ENCODE measurements at places on chromosomes 1 and 21.
A peak's percentile ranks its signal among the peaks of the same experiment; 100 is the strongest.

DNA sequence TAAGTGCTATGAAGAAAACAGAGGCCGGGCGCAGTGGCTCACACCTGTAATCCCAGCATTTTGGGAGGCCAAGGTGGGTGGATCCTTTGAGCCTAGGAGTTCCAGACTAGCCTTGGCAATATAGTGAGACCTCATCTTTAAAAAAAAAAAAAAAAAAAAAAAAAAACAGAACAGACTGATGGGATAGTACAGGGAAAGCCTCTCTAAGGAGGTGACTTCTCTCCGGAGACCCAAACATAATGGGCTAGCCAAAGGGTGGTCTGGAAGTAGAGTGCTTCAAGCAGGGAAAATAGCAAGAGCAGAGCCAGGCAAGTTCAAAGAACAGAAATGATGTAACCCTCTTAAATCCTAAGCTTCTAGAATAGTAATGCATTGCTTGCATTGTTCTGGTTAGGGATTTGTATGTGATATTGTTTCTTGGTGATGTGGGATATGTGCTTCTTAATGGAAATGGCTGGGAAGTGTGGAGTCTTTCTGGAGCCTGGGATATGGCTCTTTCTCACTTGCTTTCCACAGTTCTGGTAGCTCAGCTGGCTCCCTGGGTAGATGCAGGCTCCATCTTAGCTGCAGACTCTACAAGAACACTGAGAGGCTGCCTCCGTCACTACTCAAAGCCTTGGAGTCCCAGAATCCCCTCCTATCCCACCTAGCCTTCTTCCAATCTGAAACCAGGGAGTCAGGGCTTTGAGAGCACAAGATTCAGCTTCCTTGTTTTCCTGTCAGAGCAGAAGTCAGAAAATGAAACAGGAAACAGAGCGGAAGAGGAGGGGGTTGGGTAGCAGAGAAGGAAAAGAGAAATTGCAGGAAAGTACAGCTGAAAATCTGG lies 1.9 kb upstream of the PIGV start:
- DNase-seq, result no peak

- DNase-seq, result no peak
Observed at GRCh38 chr1:226816576-226816975, 53.8 kb upstream of the PSEN2 start.

DNA sequence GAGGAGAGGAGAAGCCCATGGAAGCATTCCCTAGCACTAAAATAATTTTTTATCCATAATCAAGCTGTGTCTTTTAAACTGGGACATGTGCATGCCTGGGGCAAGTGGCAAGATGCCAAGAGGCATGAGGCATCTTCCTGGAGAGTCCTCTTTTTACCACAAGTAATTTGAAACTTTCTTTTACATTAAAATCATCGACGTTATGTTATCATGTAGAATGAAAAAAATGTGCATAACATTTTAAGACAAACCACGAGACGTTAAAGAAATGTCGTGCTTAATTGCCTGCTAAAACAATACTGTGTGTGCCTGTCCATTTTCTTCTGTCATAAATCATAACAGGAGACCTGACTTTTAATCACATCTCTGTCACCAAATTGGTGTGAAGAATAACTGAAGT lies 1.5 kb downstream of the STYXL2 start:
- no peak for DNase-seq

DNA sequence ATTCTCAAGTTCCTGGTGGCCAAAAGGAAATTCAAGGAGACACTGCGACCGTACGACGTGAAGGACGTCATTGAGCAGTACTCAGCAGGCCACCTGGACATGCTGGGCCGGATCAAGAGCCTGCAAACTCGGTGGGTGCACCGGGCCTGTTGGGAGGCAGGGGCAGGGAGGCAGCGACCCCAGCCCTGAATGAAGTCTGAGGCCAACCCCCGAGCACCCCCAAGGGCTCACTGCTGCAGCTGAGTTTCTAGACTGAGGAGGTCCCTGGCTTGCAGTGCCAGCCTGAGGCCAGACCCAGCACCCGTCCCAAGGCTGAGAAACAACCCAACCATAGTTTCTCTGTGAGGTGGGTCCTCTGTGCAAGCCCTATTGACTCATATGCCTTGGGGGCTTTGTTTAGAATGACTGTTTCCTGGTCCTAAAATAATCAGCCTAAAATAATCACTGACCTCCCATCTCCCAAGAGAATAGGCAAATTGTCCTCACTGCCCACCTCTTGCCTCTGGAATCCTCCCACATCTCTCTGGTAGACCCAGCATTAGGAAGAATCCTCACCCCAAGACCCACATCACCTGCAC lies 27.1 kb downstream of the CITED4 start:
- no peak for DNase-seq

DNA sequence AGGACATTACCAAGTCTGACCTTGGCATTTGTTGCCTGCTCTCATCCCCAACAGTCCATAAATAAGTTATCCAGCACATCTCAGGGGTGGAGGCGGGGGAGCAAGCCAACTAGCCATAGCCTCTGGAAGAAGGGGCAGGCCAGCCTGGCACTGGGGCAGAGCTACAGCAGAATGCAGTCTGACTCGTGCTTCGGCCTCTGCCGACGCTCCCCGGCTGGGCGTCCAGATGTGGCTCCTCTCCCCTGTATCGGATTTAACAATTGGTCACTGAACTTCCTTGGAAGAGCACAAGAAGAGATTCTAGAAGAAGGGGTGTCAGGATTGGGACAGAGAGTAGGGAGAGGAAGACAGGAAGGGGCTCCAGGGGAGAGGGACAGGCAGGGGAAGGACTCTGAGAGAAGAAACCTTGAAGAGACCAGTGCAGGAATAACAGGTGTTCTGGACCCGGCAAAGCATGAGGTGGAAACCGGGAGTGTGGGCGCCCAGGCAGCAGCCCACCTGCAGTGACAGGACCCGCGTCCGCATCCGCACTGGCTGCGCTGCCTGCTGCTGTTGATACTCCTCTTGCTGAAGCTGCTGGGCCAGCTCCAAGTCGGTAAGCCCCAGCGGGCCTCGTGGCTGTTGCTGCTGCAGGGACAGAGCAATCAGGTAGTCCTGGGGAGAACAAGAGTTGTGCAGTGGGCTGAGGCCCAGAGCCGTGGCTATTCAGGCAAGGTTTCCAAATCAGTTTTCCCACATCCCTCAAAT lies 9.4 kb downstream of the MINDY1 start:
- DNase-seq, result no peak

DNA sequence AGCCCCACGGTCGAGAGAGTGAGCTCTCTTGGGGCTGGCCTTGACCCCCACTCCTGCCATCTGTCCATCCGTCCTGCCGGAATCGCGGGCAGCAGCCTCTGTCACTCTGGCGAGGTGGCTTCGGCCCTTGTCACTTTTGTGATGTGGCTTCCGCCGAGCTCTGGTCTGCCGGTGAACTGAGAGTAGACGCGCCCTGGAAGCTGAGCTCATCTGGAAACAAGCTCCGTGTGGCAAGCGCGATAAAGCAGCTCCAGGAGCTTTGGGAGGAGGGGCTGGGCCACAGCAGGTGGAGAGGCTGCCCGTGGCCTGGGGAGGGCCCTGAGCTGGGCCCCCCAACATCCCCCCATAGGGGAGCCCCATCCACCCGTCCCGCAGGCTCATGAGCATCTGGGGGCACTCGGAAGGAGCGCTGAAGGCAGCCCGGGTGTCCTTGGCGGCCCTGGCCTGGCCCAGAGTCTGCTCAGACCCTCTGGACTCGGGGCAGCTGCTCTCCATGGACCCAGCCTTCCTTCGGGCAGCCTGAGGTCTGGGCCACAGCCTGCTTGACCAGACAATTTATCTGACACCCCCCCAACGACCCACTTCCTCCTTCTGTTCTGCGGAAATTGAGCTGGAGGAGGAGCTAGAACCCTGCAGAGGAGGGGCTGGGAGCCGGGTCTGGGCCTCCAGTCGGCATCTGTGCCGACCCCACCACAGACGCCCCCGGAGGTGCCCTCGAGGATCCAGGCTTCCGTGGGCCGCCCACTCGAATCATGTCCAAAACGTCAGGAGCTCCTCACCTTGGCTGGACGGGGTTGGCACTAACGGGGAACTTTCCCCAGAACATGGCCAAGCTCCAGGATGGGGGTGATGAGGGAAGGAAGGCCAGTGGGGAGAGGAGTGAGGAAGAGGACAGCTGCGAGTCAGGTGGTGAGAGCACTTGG lies 59.1 kb downstream of the SLC19A1 start:
- DNase-seq, result peak; percentile 50

DNA sequence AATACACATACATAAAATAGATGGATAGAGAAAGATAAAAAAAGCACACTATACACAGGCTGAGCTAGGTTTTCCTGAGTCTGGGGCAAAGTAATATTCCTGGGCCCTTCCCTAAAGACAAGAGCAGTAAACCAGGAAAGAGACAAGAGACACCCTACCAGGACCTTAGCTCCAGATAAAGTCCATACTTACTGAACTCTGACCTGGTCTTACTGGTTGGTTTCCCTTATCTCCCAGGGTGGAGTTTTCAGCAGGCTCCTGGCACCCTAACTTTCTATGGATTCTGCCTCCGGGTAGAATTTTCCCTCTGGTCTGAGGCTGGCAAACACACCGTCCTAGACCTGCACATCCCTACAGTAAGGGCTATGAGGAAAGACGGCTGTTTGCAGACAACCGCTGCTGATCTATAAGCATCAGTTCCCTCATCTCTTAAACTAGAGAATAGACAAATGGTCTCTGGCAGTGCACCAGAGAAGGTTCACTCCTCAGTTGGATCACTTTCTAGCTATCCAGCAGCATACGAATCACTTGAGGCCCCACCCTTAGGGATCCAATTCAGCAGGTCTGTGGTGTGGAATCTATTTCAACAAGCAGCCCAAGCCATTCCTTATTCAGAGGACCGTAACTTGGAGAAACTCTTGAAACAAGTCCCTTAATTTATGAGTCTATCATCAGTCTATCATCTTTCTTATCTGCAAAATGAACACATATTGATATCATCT lies 52.0 kb downstream of the ARHGEF11 start:
- DNase-seq, result no peak

DNA sequence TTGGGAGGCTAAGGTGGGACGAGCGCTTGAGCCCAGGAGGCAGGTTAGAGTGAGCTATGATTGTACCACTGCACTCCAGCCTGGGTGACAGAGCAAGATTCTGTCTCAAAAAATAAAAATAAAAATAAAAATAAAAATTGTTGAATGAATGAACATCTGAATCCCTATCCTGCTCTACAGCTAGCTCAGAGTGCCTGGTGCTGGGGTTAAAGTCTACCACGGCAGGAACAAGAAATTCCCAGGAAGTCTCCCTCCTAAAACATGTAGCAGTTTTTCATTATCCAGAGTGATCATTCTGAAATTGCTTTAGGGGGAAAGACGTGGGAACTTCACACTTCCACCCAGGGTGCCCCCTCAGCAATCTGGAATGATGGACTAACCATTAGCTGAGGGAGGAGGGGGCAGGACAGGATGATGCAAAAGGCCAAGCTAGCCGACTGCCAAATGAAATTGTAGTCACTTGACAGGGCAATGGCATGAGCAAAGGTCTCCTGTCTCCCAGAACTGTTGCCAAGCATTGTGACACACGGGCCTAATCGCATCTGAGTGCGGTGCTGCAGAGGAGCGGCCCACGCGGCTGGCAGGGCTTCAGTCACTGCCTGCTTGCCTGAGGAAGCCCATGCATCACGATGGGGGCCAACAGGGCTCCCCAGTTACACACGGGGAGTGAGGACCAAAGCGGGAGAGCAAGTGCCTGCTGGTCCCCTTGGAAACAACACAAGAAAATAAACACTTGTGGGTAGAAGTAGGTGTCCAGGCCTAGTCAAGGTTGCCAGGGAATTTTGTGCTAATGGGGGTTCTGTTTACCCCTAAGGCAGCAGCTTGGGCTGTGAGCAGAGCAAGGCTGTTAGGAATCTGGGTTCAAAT lies 85.7 kb downstream of the NENF start:
- no peak for DNase-seq

GRCh38 chr1:202615501-202616354 lies 94.5 kb downstream of the SYT2 start:
- DNase-seq, result no peak

DNA sequence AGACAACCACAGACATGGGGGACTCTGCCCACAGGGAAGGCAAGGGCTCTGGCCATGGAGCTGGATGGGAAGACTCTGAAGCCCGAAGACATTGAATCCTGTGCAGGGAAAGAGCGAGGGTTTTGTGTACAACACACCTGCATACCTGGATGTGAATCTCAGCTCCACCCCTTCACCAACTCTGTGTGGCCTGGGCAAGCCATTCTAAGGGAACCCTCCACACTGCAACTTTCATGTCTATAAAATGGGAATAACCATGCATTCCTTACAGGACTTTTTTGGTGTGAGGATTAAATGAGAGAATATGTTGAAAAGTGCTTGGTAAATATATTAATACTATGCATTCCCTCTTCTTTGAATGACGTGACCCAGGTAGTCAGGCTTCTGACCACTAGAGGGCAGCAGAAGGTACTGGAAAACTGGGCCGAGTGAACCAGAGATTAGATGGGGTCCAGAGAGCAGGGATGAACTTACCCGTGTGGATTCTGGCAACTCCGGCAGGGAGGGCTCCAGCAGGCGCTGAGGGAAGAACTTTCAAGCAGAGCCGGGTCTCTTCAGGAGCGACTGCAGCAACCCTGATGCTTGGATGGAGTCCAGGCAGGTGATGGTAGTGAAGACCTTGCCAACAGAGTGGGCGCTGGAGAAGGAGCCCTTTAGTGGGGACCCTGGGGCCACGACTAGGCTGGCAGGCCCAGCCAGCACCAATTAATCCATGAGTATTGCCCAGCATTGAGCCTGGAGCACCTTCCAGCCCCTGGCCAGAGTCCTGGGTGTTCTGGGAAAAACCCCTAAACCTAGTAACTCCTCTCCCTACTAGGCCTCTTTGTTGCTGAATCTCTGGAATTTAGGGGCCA lies 834 bp upstream of the ELF3 start:
- DNase-seq, result peak; percentile 56

DNA sequence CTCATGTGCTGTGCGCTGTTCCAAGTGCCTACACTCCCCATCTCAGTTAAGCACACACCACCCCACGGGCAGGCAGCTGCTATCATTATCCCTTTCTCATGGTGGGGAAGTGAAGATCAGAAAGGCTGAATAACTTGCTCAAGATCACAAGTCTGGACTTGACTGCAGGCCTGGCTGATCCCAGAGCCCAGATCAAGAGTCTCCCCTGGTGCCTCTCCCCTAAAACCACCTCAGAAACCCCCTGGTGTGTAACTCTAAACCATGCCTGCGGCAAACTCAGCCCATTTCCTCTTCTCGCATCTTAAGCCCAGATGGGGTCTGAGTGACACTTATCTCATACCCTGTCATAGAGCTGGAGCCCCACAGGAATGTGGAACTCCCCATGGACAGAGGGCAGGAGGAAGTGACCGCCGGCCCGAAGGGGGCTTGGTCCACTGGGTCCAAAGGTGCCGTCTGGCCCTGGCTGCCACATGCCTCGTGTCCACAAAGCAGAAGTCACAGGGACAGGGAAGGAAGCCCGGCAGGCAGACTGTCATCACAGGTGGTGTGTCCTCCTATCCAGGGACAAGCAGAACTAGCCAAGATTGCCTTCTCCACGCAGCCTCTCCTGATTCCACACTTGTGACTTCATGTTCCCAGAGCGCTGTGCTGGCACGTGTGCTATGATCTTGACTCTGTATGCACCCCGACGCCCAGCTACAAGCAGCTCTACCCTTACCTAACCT lies 92.1 kb downstream of the SYF2 start:
- DNase-seq, result no peak

GRCh38 chr1:193394336-193394735 lies 207.9 kb upstream of the B3GALT2 start:
- DNase-seq, result no peak

- no peak for DNase-seq
Observed at GRCh38 chr1:11025618-11026017, 13.2 kb downstream of the TARDBP start.

- no peak for DNase-seq
Observed at GRCh38 chr1:228198977-228199590, 8.8 kb upstream of the OBSCN start.

- DNase-seq, result no peak
Observed at GRCh38 chr1:110292031-110292741, 47.0 kb upstream of the RBM15 start.

GRCh38 chr1:230105754-230106625 lies 39.0 kb downstream of the GALNT2 start:
- DNase-seq, result no peak

Measured in activated naive CD4-positive, alpha-beta T cell treated with anti-CD3 and anti-CD28 coated beads, Interleukin-2, amount 50 U/mL, for 16 hours (primary cell).